ENCODE measurements at places on chromosomes 16 and 17. TPM values are rescaled to one million over a fixed set of nuclear protein-coding genes. Genes with fewer than 3 reads are reported as not detected.

GRCh38 chr16:22888791-22889190 is 74.8 kb downstream of the HS3ST2 start:
- H3K4me1 ChIP-seq: no peaks in the 10 kb centered on the region
- H3K27ac ChIP-seq: no peak overlapping the region
- no peak overlapping the region for H3K4me3 ChIP-seq
- no peaks in the 10 kb centered on the region for H3K36me3 ChIP-seq
- H3K27me3 ChIP-seq: no peaks in the 10 kb centered on the region

- DNase-seq: no peak
- no peaks in the 10 kb centered on the region for H3K36me3 ChIP-seq
- H3K27ac ChIP-seq: peak overlapping the region; percentile 94
- no peaks in the 10 kb centered on the region for H3K27me3 ChIP-seq
- no peak overlapping the region for H3K4me3 ChIP-seq
Observed at GRCh38 chr17:75403131-75403530, 2.3 kb downstream of the GRB2 start.

GRCh38 chr16:88938777-88939244 is 38.2 kb downstream of the CBFA2T3 start:
- H3K27ac ChIP-seq: no peak overlapping the region
- peaks cover 17% of the 10 kb centered on the region for H3K27me3 ChIP-seq
- peaks cover 24% of the 10 kb centered on the region for H3K4me1 ChIP-seq
- no peak for DNase-seq
- H3K36me3 ChIP-seq: no peaks in the 10 kb centered on the region

DNA sequence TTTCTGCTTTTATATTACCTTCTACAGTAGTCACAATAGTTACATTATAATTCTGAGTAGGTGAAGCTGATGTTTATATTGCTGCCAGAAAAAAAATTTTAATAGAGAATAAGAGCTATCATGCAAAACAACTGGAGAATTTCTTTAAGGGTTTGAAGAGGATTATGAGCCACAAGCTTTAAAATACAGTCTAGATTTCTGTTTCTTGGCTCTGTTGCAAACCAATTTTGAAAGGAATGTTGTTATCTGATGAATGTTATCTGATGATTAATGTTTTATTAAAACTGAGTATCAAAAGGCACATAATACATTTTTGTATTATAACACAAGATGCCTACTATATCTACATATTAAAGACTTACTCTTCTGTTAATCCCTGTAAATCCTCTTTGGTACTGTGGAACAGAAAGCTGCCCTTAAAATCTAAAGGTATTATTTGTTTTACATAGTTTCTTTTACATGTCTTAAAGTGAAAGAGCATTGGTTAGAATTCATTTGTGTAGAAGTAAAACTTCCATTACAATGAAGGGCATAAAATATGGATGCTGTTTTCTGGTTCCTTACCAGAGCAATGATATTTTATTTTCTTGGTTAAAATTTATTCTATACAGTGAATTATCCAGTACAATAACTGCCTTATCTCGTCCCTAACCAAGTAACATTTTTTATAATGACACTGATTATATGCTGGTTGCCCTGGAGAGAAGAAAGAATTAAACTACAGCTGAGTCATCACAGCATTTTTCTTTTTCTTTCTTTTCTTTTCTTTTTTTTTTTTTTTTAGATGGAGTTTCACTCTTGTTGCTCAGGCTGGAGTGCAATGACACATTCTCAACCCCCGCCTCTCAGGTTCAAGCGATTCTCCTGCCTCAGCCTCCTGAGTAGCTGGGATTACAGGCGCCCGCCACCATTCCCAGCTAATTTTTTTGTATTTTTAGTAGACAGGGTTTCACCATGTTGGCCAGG is 205.7 kb downstream of the TANC2 start:
- H3K27ac ChIP-seq: peak overlapping the region; percentile 39
- DNase-seq: no peak
- no peaks in the 10 kb centered on the region for H3K36me3 ChIP-seq

DNA sequence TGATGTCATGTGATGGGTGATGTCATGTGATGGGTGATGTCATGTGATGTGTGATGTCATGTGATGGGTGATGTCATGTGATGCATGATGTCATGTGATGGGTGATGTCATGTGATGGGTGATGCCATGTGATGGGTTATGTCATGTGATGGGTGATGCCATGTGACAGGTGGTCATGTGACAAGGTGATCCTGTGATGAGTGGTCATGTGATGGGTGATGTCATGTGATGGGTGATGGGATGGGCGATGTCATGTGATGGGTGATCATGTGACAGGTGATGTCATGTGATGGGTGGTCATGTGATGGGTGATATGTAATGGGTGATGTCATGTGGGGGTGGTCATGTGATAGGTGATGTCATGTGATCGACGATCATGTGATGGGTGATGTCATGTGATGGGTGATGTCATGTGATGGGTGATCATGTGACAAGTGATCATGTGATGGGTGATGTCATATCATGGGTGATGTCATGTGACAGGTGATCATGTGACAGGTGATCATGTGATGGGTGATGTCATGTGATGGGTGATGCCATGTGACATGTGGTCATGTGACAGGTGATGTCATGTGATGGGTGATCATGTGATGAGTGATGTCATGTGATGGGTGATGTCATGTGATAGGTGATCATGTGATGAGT is 17.2 kb downstream of the CD300LB start:
- H3K4me1 ChIP-seq: no peaks in the 10 kb centered on the region
- DNase-seq: no peak

DNA sequence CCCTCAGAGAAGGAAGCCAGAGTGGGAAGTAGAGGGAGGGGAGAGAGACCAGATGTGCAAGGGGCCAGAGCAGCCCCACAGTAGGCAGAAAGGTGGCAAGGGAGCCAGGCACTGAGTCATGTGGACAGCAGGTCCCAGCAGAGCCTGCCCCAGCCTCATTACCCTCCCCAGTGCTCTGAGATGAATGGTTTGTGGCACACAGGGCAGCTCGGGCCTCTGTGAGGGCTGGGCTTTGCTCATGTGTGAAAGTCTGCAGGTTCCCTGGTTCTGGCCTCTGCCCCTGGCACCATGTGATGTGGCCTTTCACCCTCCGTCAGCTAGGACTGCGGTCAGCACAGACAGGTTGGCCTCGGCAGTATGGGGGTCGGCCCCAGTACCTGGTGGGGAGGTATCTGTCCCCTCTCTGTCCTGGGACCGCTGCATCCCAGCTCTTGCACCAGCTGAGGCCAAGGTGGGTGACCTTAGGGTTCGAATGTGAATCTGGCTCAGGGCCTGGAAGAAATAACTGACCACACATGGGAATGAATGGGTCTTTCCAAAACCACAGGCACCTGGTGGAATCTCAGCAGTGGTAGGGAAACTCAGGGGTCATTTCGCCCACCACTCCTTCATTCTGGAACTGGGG is 8.9 kb downstream of the LRRC75A start:
- H3K27me3 ChIP-seq: no peaks in the 10 kb centered on the region
- peak overlapping the region; percentile 59 for H3K27ac ChIP-seq
- H3K4me3 ChIP-seq: no peak overlapping the region
- no peaks in the 10 kb centered on the region for H3K36me3 ChIP-seq

The NPIPA3 gene
- 4.1 TPM for total RNA-seq

GRCh38 chr16:88894681-88895300 is 28.3 kb upstream of the PABPN1L start:
- H3K4me3 ChIP-seq: no peak overlapping the region
- H3K27me3 ChIP-seq: no peaks in the 10 kb centered on the region
- no peak overlapping the region for H3K27ac ChIP-seq
- DNase-seq: no peak
- H3K4me1 ChIP-seq: no peaks in the 10 kb centered on the region

GRCh38 chr17:42571435-42572225 is 4.7 kb downstream of the MLX start:
- peaks cover 14% of the 10 kb centered on the region for H3K4me1 ChIP-seq
- no peak overlapping the region for H3K27ac ChIP-seq
- no peak overlapping the region for H3K4me3 ChIP-seq
- no peaks in the 10 kb centered on the region for H3K27me3 ChIP-seq

DNA sequence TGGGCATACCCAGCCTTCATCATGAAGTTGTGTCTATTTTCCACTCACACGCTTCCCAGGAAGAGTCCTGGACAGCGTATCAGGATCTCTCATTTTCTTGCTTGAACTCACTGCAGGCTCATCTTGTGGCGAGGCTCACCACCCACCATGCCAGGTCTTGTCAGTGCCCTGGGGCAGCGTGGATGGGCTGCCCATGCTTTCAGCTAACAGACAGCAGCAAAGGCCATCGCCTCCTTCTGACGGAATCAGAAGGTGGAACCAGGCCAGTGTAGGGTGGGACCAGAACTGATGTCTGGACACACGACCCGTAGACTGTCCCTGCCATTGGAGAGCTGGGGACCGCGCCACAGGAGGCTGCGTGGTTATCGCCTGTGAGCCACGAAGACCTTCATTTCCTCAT is 169.4 kb downstream of the FOXL1 start:
- H3K36me3 ChIP-seq: no peaks in the 10 kb centered on the region
- H3K4me3 ChIP-seq: no peak overlapping the region
- no peak for DNase-seq
- H3K27ac ChIP-seq: no peak overlapping the region

DNA sequence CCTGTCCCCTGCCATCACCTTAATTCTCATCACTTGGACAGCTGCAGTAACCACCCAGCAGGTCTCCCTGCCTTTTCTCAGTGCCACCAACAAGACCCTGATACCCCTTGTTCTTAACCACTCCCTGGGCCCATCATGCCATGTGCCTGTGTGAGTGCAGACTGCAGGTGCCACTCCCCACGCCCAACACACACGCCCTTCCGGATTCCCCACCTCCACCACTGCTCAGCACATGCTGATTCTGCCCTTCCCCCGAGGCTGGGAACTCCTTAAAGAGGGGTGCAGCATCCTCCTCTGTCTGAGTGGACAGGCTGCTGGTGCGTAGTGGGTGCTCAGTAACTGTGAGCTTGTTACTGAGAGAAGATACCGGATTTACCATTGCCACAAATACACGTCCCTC is 52.4 kb downstream of the PLD6 start:
- peaks cover 14% of the 10 kb centered on the region for H3K4me1 ChIP-seq
- DNase-seq: no peak
- H3K27me3 ChIP-seq: no peaks in the 10 kb centered on the region
- H3K36me3 ChIP-seq: peaks cover 74% of the 10 kb centered on the region
- no peak overlapping the region for H3K27ac ChIP-seq

- H3K27ac ChIP-seq: no peak overlapping the region
- no peaks in the 10 kb centered on the region for H3K27me3 ChIP-seq
- no peaks in the 10 kb centered on the region for H3K4me1 ChIP-seq
- no peak overlapping the region for H3K4me3 ChIP-seq
- DNase-seq: no peak
Observed at GRCh38 chr16:69306031-69306430, 5.1 kb upstream of the VPS4A start.

- H3K27ac ChIP-seq: no peak overlapping the region
- H3K36me3 ChIP-seq: no peaks in the 10 kb centered on the region
- no peaks in the 10 kb centered on the region for H3K4me1 ChIP-seq
Observed at GRCh38 chr16:52469775-52470174, 77.2 kb downstream of the TOX3 start.

The COQ9 gene
- 60.9 TPM for total RNA-seq

GRCh38 chr17:17051791-17052461 is 9.7 kb downstream of the MPRIP start:
- DNase-seq: peak; percentile 81
- peak overlapping the region; percentile 65 for H3K27ac ChIP-seq
- H3K36me3 ChIP-seq: no peaks in the 10 kb centered on the region
- H3K4me3 ChIP-seq: no peak overlapping the region

- no peaks in the 10 kb centered on the region for H3K36me3 ChIP-seq
- H3K4me1 ChIP-seq: peaks cover 10% of the 10 kb centered on the region
- H3K4me3 ChIP-seq: no peak overlapping the region
- H3K27me3 ChIP-seq: no peaks in the 10 kb centered on the region
- no peak for DNase-seq
Observed at GRCh38 chr16:75058806-75059205, 57.8 kb downstream of the LDHD start.

The SEPTIN1 gene
- total RNA-seq: 5.5 TPM

GRCh38 chr17:80663781-80664206 is 119.2 kb downstream of the RPTOR start:
- no peak overlapping the region for H3K4me3 ChIP-seq
- no peak for DNase-seq
- H3K27ac ChIP-seq: no peak overlapping the region
- no peaks in the 10 kb centered on the region for H3K4me1 ChIP-seq

DNA sequence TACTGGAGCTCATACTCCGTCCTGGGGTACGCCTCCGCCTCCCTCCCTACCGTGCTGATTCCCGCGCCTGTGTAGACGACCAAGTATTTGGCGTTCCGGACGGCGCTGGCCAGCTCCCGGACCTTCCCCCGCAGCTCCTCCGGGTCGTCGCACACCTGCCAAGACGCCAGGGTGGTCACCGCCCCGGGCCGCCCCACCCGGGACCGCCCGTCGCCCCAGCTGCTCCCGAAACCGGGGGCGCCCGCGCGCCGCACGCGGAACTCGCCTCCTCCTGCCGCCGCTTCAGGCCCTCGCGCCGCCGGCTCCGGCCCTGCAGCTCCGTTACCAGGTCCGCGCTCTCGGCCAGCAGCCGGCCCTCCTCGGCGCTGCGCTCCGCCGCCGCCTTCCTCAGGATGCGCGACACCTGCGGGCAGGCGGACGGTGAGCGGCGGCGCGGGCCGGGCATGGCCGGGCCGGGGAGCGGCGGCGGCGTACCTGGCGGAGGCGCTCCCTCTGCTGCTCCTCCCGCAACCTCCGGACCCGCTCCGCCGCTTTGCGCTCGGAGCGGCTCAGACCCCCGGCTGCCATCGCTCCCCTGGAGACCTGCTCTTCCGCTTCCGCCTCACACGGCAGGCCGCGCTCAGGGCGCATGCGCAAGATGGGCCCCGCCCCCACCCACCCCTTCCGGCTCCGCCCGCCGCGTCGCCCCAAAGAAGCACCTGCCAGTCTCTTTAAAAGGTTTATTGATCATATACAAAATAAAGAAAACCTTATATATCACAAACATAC is at the start of gene SIRT7:
Gene SIRT7, minus strand, starts transcription at position 612 of the 768 bp plus-strand sequence. Its CDS starts 45 bp downstream, at position 567.
- H3K36me3 ChIP-seq: no peaks in the 10 kb centered on the region
- peak within 1 kb of the TSS; percentile 67 for H3K4me3 ChIP-seq
- DNase-seq: no peak
- H3K27ac ChIP-seq: peak within 1 kb of the TSS; percentile 74

The TEDC2 gene
- total RNA-seq: 1.5 TPM

- DNase-seq: peak; percentile 70
- no peaks in the 10 kb centered on the region for H3K27me3 ChIP-seq
- H3K4me3 ChIP-seq: no peak overlapping the region
- H3K36me3 ChIP-seq: no peaks in the 10 kb centered on the region
- peak overlapping the region; percentile 77 for H3K27ac ChIP-seq
Observed at GRCh38 chr16:53091466-53092211, 36.8 kb downstream of the CHD9 start.

DNA sequence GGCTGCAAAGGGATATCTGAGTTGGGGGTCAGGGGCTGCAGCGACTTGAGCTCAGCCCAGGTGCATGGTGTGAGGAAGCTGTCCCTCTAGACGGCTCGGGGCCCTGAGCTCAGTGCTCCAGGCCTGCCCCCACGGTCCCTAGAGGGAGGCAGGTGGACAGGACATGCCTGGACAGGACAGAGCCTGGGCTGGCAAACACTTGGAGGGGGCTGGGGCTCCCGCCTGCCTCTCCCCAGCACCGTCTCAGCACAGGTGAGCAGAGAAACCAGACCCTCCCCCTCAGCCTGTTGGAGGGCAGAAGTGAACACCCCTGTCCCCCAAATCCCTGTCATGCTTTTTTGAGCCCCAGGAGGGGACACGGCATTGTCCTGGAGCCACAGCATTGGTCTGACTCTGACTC is 11.4 kb upstream of the SLC38A10 start:
- H3K36me3 ChIP-seq: no peaks in the 10 kb centered on the region
- DNase-seq: no peak
- H3K4me3 ChIP-seq: no peak overlapping the region
- no peaks in the 10 kb centered on the region for H3K27me3 ChIP-seq

GRCh38 chr16:65392806-65393565 is 271.1 kb upstream of the CDH11 start:
- H3K27me3 ChIP-seq: no peaks in the 10 kb centered on the region
- no peaks in the 10 kb centered on the region for H3K4me1 ChIP-seq
- DNase-seq: no peak

The ZNF18 gene
- 4.8 TPM for total RNA-seq

The ETV4 gene
- total RNA-seq: 0.26 TPM

The GLP2R gene
- 0.55 TPM for total RNA-seq

The HIGD1B gene
- not detected for total RNA-seq
